ENCODE measurements at places on chromosomes 1 and 21.

GRCh38 chr1:89986020-89986419, 8.9 kb upstream of the ZNF326 start:
- no peak for DNase-seq

- DNase-seq = no peak
Measured at GRCh38 chr1:51962486-51963356, 27.8 kb downstream of the RAB3B start.

DNA sequence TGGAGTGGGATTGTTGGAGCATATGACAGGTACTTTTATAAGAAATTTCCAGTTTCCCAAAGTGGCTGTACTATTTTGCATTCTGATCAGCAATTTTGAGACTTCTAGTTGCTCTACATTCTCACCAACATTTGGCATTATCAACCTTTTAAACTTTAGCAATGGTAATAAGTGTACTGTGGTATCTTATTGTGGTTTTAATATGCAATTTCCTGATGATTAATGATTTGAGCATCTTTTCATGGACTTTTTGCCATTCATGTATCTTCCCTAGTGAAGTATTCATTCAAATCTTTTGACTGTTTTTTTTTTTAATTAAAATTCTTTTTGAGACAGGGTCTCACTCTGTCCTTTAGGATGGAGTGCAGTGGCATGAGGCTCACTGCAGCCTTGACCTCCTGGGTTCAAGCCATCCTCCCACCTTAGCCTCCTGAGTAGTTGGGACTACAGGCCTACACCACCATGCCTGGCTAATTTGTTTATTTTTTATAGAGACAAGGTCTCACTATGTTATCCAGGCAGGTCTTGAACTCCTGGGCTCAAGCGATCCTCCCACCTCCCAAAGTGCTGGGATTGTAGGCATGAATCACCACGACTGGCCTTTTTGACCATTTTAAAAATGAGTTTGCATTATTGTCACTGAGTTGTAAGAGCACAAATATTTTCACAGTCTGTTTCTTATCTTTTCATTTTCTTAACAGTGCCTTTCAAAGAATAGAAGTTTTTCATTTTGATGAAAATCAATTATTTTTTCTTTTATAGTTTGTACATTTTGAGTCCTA, 7.8 kb upstream of the SLC6A9 start:
- no peak for DNase-seq

DNA sequence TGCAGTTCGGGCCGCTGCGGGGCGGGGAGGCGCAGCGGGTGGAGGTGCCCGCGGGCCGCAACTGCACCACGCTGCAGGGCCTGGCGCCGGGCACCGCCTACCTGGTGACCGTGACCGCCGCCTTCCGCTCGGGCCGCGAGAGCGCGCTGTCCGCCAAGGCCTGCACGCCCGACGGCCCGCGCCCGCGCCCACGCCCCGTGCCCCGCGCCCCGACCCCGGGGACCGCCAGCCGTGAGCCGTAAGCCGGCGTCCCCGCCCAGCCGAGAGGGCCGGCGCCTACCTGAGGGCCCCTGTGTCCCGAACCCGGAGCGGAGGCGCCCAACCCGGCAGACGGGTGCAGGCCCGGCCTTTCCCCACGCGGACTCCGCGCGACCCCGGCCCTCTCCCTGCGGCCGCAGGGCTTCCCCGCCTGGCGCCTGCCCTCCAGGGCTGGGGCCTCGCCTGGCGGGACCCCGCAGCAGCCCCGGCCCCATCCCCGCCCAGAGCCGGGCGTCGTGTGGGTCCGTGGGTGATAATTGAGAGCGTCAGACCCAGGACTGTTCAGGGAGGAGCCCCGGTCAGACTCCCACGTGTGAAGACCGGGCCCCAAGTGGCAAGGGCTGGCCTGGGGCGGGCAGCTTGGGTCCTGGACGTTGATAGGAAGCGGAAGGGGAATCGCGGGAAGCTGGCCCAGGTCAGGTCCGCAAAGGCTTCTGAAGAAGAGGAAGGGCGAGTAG, 4.2 kb downstream of the VWA1 start:
- no peak for DNase-seq

GRCh38 chr1:60103186-60103585, 29.6 kb upstream of the C1orf87 start:
- DNase-seq = no peak

- no peak for DNase-seq
Measured at GRCh38 chr1:114117654-114118053, 36.0 kb downstream of the SYT6 start.

DNA sequence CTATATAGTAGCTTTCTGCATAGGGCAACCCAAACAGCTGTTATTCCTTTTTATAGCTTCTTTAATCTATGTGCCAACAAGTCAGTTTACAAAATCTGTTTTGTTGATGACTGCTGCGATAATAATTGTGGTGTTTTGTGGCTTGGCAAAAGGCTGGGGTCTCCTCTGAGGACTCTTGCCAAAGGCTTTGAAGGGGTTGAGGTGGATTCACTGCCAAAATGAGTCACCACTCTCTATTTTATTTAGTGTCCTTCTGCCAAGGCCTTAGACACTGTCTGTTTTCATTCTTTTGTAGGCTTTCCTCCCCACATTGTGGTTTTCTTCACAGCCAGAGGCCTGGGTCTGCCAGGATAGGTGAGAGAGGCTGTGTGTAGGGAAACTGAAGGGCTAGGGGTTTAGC, 161.8 kb downstream of the NFIA start:
- no peak for DNase-seq

GRCh38 chr1:15146142-15146680, 7.3 kb upstream of the TMEM51 start:
- DNase-seq = no peak

- no peak for DNase-seq
Measured at GRCh38 chr21:45390831-45391742, 13.9 kb upstream of the COL18A1 start.

GRCh38 chr1:39732730-39733129, 6.0 kb upstream of the PPIE start:
- DNase-seq = no peak

DNA sequence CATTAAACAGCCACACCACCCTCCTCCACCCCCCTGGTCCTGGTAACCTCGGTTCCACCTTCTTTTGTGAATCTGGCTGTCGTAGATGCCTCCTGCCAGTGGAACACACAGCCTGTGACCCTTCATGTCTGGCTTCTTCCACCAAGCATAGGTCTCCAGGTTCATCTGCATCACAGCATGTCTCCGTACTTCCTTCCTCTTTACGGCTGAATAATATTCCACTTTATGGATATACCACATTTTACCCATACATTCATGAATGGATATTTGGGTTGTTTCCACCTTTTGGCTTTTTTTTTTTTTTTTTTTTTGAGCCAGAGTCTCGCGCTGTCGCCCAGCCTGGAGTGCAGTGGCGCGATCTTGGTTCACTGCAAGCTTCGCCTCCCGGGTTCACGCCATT, 11.8 kb upstream of the CALML6 start:
- DNase-seq = no peak

GRCh38 chr1:1157426-1157913, 16.2 kb upstream of the TTLL10 start:
- peak; percentile 23 for DNase-seq

GRCh38 chr1:29623501-29623900, 387.2 kb downstream of the PTPRU start:
- no peak for DNase-seq

- no peak for DNase-seq
Measured at GRCh38 chr1:6503884-6504602, 12.6 kb upstream of the PLEKHG5 start.

- DNase-seq = no peak
Measured at GRCh38 chr21:16797966-16798365, 714.9 kb upstream of the CXADR start.

DNA sequence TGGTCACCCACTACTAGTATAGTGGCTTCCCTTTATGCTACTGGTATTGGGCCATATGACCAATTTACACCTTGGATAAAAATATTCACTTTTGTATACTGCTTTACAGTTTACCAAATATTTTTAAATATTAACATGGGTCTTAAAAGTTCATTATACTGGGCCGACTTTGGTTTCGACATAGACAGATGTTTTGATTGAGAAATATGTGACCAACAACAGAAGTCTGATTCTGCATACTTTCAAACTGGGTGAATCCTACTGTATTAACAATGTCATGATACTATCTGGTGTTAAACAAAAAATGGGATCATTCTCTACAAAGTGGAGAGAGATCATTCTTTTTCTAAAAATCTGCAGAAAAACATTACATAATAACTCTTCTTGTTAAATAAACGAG, 134.8 kb downstream of the AKT3 start:
- DNase-seq = no peak

DNA sequence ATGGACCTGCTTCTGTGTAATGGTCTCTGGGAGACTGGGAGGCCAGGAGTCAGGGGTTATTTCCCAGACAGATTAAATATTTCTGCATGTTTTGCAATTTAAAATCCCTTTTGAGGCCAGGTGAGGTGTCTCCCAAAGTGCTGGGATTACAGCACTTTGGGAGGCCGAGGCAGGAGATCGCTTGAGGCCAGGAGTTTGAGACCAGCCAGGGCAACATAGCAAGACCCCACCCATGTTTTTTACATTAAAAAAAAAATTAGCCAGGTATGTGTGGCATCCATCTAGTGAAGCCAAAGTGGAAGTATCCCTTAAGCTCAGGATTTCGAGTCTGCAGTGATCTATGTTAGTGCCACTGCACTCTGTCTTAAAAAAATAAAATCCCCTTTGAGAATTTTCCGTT, 34.1 kb downstream of the ECHDC2 start:
- DNase-seq = no peak

GRCh38 chr21:29189353-29189752, 58.9 kb downstream of the MAP3K7CL start:
- DNase-seq = no peak

DNA sequence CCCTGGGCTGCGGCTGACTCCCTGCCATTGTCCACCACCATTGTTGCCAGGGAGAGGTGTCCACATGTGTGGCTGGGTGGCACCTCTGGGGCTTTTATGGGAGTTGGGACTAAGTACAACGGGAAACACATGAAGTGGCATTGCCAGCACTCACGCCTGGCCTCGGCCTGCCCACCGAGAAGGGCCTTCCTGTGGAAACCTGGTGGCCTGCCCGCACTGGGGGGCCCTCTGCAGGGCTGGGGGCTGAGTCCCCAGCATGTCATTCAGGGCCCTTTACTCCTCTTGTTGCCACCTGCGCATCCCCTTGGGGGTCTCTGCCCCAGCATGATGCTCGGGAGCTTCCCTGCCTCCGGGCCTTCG, 35.5 kb upstream of the RUNX3 start:
- DNase-seq = no peak

DNA sequence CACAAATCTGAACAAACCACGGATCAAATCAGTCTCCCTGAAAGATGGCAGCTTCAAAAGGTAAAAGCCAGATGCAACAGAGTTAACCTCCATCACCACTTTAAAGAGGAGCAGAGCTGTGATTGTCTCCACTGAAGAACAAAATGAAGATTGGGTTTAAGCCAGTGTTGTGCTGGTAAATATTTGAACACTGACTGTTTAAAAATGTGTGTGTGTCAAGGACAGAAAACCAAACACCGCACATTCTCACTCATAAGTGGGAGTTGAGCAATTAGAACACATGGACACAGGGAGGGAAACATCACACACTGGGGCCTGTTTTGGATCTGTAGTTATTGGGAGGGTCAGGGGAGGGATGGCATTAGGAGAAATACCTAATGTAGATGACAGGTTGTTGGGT, 83.9 kb downstream of the ST6GALNAC5 start:
- DNase-seq = no peak

DNA sequence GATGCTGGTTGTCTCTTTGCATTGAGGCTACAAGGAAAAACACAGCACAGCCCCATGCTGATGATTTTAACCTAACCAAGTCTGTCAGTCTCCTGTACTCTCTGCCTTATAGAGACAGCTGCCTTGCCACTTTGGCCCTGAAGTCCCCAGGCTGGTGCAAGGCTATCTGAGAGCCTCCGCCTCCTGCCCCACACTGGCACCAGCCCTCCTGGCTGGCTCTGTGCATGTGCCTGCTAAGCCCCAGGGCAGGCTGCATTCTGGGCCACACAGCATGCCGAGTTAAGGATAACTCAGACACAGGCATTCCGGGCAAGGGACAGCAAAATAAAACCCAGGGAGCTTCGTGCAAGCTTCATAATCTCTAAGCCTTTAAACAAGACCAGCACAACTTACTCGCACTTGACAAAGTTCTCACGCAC, 910 bp downstream of the RUNX1 start:
- DNase-seq = no peak

- no peak for DNase-seq
Measured at GRCh38 chr21:16437586-16437985, 707.8 kb downstream of the USP25 start.

DNA sequence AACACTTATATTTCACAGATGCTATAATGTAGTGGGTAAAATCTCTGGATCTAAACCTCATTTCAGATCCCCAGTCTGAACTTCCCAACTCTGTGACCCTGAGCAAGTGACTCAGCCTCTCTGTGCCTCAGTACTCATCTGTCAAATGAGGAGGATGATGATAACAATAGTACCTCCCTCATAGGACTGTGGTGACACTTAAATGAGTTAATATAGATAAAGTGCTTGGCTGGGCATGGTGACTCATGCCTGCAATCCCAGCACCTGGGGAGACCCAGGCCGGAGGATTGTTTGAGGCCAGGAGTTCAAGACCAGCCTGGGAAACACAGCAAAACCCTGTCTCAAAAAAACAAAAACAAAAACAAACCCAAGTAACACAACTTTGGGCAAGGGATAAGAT, 4.7 kb upstream of the ECE1 start:
- DNase-seq = no peak

GRCh38 chr1:176617881-176618280, 154.9 kb downstream of the PAPPA2 start:
- no peak for DNase-seq

GRCh38 chr21:30083225-30083945, 83.2 kb downstream of the CLDN17 start:
- DNase-seq = no peak

- no peak for DNase-seq
Measured at GRCh38 chr1:45304311-45305081, 22.2 kb upstream of the HPDL start.

GRCh38 chr1:109639063-109639840, 16.6 kb upstream of the GSTM4 start:
- no peak for DNase-seq

- no peak for DNase-seq
Measured at GRCh38 chr1:166952002-166952746, 23.2 kb downstream of the ILDR2 start.

- DNase-seq = no peak
Measured at GRCh38 chr1:57422271-57423134, 1.4 kb downstream of the DAB1 start.

GRCh38 chr1:54335011-54335754, 71.0 kb downstream of the SSBP3 start:
- DNase-seq = no peak

DNA sequence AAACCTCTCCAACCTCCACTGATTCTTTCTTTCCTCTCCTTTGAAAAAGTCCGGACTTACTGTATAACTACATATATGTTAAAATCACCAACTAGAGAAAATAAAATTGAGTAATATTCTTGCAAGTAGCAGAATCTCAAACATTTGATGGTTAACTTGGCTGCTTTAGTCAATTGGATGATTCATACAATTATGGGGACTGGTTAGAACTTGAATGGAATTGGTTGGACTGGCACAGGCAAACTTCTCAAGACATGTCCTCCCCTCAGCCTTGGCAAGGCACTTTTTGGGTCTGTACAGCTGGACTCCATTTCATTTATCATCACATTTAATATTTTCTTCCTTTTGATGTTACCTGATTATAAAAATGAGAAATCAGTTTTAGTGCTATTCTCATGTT, 6.5 kb downstream of the WLS start:
- DNase-seq = no peak

- no peak for DNase-seq
Measured at GRCh38 chr1:161844696-161845095, 78.6 kb downstream of the ATF6 start.

Data from effector memory CD8-positive, alpha-beta T cell (primary cell).